G401 (cell line): ENCODE measurements at places on chromosomes 4 and X. TPM values are rescaled to one million over a fixed set of nuclear protein-coding genes. Genes with fewer than 3 reads are reported as not detected.

GRCh38 chrX:32572644-32573043 lies 638.7 kb downstream of the DMD start:
- no peak for DNase-seq

GRCh38 chrX:48918643-48919340 lies at the start of gene PIM2:
PIM2 (minus strand) TSS chrX:48919024; CDS start chrX:48918834, 190 bp downstream.
- peak; percentile 96 for DNase-seq

DNA sequence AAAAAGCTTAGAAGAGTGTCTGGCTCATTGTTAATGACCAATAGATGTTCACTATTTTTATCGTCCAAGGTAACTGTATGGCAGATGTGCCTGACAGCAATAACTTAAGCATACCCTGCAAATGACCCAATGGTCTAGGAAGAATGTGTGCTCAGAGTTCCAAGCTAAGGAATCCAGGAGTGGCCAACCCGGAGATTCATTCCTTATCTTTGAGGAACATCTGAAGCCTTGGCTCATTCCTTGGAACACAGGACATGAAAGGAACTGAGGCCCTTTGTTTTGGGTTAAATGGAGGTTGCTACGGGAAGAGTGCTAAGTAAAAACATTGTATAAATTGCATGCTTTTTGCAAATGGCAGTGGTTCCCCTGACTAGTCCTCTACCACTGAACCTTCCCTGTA lies 38.9 kb upstream of the EFNB1 start:
- no peak for DNase-seq

GRCh38 chrX:125089761-125090445 lies 229.8 kb upstream of the TEX13C start:
- no peak for DNase-seq

- no peak for DNase-seq
These were observed 6.3 kb downstream of the SFRP2 start for GRCh38 chr4:153782581-153782980.

DNA sequence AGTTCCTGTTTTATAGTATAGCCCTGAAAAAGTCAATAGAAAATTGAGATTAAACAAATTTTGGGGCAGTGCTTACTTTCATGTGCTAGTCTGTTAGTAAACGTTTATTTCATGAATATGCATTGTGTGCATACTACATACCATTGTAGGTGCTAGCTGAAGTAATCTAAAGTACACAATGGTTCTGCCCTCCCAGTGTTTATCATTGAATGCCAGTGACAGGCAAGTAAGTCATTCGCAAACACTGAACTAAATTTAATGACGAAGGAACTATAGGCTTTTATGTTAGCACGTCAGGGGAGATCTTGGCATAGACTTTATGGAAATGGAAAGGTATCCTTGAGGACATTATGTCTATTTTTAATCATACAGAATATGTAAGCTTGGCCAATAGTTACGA lies 426.9 kb upstream of the EPHA5 start:
- DNase-seq: no peak

GRCh38 chr4:3688018-3688998 lies 77.9 kb upstream of the ADRA2C start:
- no peak for DNase-seq

- no peak for DNase-seq
These were observed 62.7 kb downstream of the TRIM2 start for GRCh38 chr4:153266988-153267387.

DNA sequence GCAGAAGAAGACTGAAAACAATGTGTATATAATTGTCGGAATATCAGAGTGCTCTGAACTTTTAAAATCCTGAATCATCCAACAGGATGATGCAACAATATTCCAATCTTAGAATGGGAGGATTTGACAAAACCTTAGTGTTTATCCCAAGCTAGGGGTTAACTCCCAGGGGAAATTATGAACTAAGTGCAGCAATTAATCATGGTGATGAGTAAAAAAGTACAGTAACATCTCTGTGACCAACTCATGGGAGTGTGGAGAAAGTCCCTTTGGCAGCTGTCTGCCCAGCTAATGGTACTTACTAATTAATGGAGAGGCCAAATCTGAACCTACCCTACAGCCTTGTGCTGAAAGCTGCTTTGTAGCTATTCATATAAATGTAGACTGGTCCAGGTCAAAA lies 257.6 kb upstream of the DDX53 start:
- DNase-seq: no peak

DNA sequence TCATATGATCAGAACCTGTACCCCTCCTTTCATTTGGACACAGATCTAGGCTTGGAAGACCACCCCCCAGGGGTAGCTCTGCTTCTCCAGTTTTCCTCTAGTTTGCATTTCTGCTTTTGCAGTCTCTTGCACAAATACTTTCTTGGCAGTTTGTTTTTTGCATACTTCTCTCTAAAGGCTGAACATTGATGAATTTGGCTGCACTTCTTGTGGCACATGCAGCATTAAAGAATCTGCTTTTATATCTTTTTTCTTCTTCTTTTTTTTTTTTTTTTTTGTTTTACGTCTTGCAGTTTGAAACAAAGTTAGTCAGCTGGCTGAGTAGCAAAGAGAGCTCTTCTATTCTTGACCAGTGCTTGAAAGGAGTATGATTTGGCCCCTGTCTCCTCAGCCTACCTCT lies 273.0 kb downstream of the GLUD2 start:
- DNase-seq: no peak

DNA sequence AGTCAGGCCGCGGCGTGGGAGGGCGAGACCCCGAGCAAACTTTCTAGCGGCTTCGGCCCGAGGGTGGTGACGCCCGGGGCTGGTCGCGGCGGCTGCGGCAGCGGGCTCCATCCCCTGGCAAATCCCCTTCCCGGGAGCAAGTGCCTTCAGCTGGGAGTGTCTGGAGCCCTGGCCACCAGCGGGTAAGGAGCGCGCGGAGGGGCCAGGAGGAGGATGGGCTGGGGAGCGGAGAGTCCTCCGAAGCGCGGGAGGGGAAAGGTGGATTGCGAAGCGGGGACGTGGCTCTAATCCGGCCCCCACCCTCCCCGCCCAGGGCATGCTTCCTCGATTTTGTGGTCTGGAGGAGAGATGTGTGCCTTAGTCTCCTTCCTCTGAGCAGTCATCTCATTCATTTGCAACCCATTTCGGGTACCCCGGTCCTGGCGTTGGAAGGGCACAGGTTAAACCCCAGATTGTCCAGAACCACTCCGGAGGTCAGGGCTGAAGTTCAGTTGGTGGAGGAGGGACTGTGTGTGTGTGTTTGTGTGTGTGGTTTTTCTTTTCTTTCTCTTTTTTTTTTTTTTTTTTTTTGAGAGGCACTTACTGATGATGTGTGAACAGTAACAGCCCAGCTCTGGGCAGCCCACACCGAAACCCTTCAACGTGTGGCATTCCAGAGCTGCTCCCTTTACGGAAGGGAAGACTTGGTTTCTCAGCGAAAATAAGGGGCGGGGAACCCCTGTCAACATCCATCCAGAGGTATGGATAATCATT lies 516 bp downstream of the SGMS2 start:
- DNase-seq: peak; percentile 68

GRCh38 chrX:103823591-103823990 lies 8.5 kb downstream of the RAB9B start:
- no peak for DNase-seq

DNA sequence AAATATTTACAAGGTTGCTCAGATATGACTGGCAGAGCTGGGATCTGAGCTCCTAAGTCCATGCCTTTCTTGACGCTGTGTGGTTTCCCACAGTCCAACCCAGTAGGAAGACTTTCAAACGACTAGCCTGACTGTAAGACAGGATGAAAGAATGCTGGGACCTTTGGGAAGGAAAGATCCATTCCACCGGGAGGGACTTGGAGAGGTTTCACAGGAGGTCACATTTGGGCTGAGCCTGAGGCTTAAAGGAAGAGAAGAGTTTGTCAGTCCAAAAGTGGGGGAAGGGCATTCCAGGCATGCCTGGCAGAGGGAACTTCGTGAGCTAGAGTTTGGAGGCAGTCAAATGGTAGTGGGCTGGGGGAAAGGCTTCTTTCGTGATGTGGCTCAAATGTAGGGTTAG lies 1.5 kb downstream of the STARD8 start:
- no peak for DNase-seq

Gene WAS
- total RNA-seq: not detected in 2 replicates

Gene SLC34A2
- total RNA-seq: 0.18 and 2.0 TPM in 2 replicates

Gene HTRA3
- 0.14 TPM in 1 of 2 replicates, not detected in the other for total RNA-seq

Gene NPNT
- not detected in 2 replicates for total RNA-seq

Gene FMR1NB
- not detected in 2 replicates for total RNA-seq

Gene FANCB
- 5.5 and 5.6 TPM in 2 replicates for total RNA-seq

Gene CFAP299
- total RNA-seq: 0.14 and 0.55 TPM in 2 replicates
